Fibroblast of skin of abdomen (primary cell): ENCODE measurements at places on chromosomes 13 and 19.

DNA sequence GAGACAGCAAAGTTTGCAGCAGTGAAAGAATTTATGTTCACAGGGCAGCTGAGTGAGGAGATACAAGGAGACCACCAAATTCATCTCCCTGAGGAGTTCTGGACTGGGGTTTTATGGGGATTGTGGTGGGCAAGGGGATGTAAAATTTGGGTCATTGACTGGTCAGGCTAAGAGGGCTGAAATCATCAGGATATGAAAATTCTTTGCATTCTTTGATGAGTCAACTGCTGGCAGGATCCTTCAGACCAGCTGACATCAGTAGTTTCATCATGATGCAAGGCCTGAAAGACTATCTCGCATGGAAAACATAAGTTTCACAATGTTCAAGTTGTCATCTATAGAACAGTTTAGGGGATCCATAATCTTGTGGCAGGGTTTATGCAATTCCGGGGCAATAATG lies 869.5 kb upstream of the PCDH9 start:
- DNase-seq, result peak; percentile 50

DNA sequence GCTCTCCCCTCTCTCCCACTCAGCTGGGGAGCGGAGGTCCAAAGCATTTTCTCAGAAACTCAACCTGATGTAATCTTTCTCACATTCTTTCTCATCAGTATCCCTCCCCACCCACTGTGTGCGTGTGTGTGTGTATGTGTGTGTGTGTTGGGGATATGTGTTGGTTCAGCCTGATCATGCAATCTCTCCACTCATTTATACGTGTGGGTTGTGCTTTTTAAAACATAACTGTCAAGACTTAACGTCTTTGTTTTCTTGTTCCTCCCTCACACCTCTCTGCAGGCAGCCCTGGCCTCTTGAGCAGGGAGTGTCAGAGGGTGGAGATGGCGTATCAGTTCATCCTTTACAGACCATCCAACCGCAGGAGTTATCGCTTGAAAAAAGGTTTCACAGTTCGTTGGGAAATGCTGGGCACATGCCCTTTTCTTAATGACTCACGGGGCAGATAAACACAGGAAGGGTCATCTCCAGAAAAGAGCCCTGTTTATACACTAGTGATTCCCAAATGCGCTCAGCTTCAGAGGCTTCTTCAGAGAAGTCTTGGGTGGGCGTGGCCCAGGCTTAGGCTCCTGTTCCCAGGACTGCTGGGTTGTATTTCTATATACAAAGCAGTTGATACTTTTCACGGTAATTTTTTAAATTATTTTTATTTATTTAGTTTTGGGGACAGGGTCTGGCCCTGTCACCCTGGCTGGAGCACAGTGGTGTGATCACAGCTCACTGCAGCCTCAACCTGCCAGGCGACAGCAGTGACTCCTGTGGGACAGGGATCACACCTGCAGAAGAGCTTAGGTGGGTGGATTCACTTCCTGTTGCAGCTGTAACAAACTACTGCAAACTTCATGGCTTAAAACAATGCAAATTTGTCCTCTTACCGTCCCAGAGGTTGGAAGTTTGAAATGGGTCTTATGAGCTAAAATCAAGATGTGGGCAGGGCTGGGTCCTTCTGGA lies 60.3 kb downstream of the CCDC70 start:
- no peak for DNase-seq

- DNase-seq, result no peak
Observed at GRCh38 chr13:109436841-109437240, 349.5 kb downstream of the IRS2 start.

DNA sequence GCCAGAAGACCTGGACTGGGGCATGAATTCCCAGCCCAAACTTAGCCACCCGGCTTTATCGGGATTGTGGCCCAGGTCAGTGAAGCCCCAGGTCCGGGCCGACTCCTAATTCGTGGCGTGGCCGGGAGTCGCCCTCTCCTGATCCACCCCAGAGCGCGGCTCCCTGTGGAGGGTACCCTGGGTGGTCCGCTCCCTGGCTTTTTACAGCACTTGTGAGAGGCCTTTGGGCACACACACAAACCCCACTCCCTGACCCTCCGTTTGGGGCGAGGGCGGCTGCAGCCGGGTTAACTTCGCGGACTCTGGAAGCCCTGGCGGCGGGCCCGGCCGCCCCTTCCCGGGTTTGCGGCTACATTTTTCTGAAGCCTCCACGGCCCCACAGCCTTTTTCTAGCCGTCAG lies 56.4 kb downstream of the ZNF568 start:
- no peak for DNase-seq

GRCh38 chr13:66344805-66345517 lies 885.2 kb downstream of the PCDH9 start:
- DNase-seq, result no peak

GRCh38 chr13:114130837-114131582 lies 1.4 kb downstream of the RASA3 start:
- peak; percentile 91 for DNase-seq

DNA sequence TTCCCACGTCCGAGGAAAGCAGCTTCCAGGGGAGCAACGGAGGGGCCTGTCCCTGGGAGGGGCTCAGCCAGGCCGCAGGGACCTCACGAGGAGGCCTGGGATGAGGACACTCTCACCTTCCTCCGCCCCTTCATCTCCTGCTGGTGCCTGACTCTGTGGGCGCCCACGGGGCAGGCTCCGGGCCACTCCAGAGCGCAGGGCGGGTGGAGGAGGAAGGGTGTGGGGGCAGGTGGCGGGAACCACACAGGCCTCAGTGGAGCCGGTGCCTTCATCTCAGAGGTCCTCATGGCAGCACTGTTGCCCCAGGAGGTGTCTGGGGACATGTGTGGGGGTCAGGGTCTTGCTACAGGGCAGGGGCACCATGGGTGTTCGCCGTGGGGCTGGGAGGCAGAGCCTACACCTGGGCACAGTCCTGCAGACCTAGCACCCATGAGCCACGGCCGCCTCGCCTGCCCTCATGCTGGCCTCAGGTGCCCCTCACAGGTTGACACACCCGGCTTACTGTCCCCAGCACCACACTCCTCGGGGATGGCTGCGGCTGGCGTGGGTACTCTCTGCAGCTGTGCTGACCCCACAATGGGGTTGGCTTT lies 10.1 kb upstream of the TMEM255B start:
- no peak for DNase-seq

DNA sequence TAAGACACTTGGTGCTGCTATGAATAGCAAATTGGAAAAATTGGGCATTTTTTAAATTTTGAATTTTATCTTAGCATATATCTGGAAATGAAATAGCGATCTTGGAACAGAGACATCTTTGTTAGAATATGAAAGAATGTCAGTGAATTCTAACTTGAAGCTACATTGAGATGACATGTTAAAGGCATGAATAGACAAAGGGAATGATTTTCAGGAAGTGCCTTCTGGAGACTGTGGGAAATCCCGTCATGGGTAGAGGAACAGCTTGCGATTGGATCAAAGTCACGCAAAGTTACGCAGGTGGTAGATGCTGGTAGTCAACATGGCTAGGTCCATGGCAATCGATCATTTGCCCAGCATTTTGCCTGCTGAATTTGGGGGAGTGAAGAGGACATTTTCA lies 43.5 kb downstream of the LRCH1 start:
- no peak for DNase-seq

DNA sequence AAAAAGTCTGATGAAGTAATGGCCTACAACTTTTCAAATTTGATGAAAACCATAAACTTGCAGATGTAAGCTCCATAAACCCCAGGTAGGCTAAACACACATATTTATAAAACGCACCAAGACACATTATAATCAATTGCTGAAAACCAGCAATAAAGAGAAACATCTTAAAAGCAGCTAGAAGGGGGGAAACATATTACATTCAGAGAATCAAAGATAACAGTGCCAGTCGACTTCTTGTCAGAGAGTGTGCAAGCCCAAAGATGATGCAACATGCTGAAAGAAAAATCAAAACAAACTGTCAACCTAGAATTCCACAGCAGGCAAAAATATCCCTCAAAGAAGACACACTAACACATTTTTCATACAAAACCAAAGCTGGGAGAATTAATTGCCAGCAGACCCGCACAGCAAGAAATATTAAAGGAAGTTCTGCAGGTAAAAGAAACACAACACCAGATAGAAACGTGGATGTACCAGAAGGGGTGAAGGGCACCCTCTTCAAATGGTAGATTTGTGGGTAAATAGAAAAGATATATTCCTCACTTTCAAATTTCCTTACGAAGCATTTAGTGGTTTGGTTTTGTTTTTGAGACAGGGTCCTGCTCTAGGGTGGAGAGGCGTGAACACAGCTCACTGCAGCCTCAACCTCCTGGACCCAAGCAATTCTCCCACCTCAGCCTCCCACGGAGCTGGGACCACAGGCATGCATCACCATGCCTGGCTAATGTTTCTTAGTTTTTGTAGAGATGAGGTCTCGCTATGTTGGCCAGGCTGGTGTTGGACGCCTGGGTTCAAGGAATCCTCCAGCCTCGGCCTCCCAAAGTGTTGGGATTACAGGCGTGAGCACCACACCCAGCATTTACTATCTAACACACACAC lies 16.5 kb upstream of the ATP1A3 start:
- DNase-seq, result peak; percentile 82

- DNase-seq, result no peak
Observed at GRCh38 chr13:96072392-96072791, 17.5 kb upstream of the HS6ST3 start.

- DNase-seq, result no peak
Observed at GRCh38 chr13:20294497-20294896, 62.4 kb upstream of the GJB6 start.

- DNase-seq, result no peak
Observed at GRCh38 chr19:57615346-57615745, 1.3 kb downstream of the ZNF134 start.

GRCh38 chr13:37109051-37109678 lies 3.7 kb upstream of the CSNK1A1L start:
- peak; percentile 70 for DNase-seq

- DNase-seq, result no peak
Observed at GRCh38 chr13:82076496-82076895, 1735.6 kb upstream of the SPRY2 start.

- peak; percentile 8 for DNase-seq
Observed at GRCh38 chr19:38792250-38793111, 3.5 kb downstream of the LGALS7B start.

GRCh38 chr19:15812060-15812722 lies 3.3 kb downstream of the OR10H1 start:
- no peak for DNase-seq

DNA sequence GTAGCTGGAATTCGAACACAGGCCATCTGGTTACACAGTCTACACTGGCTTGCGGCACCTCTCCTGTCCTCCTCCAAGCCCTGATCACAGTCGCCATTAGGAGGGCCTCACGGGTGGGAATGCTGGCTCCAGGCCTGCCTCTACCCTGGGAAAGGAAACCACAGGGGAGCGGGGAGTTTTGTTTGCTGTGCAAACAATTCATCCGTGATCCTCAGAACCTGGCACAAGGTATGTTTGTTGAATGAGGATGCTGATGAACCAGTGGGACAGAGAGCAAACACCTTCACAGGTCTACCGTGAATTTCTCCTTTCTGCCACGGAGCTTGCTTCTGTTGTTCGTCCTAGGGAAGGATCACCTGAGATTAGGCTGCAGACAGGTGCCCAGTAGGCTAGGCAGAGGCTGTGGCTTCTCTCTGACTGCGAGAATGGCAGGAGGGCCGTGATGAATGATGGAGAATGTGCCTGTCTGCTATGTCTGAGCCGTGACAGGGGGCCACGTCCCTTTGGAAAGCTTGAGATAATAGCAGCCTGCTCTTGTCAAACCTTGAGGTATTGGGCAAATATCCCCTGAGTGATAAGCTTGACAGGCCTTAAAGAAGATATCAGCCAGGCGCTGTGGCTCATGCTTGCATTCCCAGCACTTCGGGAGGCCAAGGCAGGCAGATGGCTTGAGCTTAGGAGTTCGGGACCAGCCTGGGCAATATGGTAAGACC lies 36.7 kb downstream of the PIN1 start:
- DNase-seq, result no peak

- DNase-seq, result no peak
Observed at GRCh38 chr13:106424805-106425204, 110.7 kb downstream of the EFNB2 start.

GRCh38 chr13:44412346-44412935 lies 38.8 kb downstream of the SERP2 start:
- DNase-seq, result no peak

GRCh38 chr19:677601-678436 lies 1.6 kb downstream of the FSTL3 start:
- no peak for DNase-seq

- no peak for DNase-seq
Observed at GRCh38 chr13:77702366-77702765, 4.9 kb downstream of the SLAIN1 start.

- no peak for DNase-seq
Observed at GRCh38 chr13:36882829-36883390, 37.1 kb downstream of the SMAD9 start.

GRCh38 chr19:14434543-14435319 lies 1.6 kb downstream of the PKN1 start:
- peak; percentile 36 for DNase-seq

- DNase-seq, result no peak
Observed at GRCh38 chr13:87208636-87209035, 462.5 kb upstream of the SLITRK5 start.

- no peak for DNase-seq
Observed at GRCh38 chr19:18972301-18972811, 31.3 kb upstream of the HOMER3 start.

DNA sequence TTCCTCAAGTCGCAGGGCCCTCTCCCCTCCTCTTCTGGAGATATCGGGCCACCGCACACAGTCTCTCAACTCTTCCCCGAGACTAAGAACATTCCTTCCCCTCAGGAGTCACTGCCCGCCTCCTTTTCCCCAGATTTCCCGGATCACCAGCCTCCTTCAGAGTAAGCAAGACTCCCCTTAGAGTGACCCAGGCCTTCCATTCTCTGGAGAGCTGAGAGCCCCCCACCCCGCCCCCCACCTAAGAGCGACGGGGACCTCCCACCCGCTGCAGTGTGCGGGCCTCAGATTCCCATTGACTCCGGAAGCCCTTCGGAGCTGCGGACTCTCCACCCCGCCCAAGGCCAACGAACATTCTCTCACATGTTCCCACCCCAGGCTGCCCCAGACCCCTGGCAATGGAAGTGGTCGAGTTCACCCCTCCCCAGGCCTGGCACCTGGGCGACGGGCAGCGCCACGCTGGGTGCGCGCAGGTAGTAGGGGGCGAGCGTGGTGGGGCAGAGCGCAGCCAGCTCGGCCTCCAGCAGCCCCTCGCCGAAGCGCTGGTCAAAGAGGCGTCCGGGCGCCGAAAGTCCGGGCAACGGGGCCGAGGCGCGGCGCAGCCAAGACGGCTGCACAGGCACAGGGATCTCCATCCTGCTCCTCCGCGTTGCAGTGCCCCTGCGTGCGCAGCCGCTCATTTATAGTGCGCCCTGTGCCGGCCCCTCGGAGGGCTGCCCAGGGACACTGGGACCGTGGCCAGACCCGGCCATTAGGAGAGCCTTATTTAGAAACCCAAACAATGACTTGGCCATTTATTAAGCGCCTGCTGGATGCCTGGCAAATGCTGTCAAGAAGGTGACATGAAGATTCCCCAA lies at the start of gene HSPB6:
Gene HSPB6 (minus strand): TSS at position 653 of the 854 bp plus-strand sequence. CDS start 21 bp downstream, at position 632.
- DNase-seq, result peak; percentile 75

DNA sequence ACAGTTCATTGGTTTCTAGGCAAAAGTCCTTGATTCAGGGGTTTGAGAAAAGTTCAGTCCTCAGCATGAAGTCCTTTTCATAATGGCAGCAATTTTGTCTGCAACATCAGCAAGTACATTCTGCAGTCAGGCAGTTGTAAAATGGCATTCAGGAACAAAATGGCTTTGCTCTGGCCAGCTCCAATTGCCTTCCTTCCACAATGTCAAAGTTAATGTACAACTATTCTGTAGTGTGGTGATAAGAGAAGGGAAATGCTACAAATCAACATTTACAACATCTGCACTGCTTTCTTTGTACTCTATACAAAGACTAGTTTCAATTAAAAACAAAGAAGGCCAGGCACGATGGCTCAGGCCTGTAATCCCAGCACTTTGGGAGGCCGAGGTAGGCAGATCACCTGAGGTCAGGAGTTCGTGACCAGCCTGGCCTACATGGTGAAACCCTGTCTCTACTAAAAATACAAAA lies 1.8 kb upstream of the NEK3 start:
- DNase-seq, result no peak
